ENCODE measurements at places on chromosomes 12 and 14.
A peak's percentile ranks its signal among the peaks of the same experiment; 100 is the strongest.

DNA sequence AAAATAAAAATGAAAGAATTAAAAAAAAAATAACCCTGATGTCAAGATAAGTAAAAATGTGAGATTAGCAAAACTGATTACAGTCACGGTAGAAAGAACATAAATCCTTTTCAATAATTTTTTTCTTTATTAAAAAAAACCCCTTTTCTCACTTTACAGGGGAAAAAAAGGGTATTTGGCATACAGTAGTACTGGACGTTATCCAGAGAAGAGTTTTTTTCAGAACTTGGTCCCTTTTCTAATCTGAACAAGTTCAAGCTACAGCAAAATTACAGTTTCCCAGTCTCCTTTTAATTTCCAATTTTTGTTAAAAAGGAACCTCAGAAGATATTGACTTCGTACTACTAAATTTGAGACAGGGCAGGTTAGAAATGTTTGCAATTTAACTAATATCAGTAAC lies 134.7 kb upstream of the DCN start:
- DNase-seq, result no peak

GRCh38 chr12:123971770-123972456 lies 718 bp downstream of the CCDC92 start:
- DNase-seq, result peak; percentile 31

- no peak for DNase-seq
Measured at GRCh38 chr12:66910366-66910974, 231.6 kb upstream of the GRIP1 start.

GRCh38 chr14:75539561-75540478 lies 17.6 kb downstream of the BATF start:
- peak; percentile 43 for DNase-seq

- no peak for DNase-seq
Measured at GRCh38 chr14:89955022-89955744, 544 bp upstream of the TDP1 start.

- DNase-seq, result no peak
Measured at GRCh38 chr12:109169686-109170085, 53.3 kb downstream of the ACACB start.

DNA sequence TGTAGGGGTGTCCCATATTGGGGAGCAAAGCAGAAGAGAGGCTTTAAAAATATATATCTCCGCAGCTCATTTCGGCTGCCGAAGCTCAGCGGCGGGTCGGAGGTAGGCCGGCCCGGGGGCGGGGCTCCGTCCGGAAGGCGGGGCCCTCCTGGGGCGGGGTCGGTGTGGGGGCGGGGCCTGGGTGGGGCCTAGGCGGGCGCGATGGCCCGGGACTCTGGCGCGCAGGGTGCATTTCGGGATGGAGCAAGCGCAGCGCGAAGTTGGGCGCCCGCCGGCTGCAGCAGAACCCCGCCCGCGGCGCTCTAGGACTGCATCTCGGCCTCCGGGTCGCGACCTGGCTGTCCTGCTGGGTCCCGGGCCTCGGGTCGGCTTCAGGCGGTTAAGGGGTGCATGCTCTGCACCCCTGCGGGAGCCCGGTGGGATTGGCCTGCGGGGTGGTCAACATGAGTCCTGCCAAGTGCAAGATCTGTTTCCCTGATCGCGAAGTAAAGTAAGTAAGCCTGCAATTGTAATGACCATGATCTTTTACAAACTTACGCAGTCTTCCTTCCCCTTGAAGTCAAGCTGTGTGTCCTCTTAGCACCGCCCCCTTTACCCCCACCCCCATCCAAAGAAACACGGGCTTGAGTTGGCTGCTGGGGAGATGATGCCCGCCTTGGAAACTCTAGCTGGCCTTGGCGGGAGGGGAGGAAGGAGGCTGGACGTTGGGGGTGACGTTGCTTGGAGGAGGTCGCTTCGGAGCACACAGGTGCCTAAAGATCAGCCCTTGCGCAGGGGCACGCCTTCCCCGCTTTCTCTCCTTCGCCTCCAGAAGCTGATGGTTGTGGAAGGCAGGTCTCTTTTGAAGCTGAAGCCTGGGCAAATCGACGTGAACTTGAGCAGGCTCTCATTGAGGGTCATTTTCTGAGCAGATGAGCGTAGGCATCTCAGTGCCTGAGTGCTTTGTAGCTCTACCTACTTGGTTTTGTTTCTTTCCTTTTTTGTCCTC lies 38.4 kb downstream of the ACACB start:
- peak; percentile 81 for DNase-seq
